Stimulated activated CD4-positive, alpha-beta T cell treated with anti-CD3 and anti-CD28 coated beads, Interleukin-2, amount 100 ng/mL, for 4 hours (primary cell): ENCODE measurements at places on chromosomes 11 and 22.
A peak's percentile ranks its signal among the peaks of the same experiment; 100 is the strongest.

GRCh38 chr22:19122752-19123492, 710 bp upstream of the DGCR2 start:
- DNase-seq = no peak

GRCh38 chr11:95650276-95650675, 139.3 kb downstream of the FAM76B start:
- no peak for DNase-seq

DNA sequence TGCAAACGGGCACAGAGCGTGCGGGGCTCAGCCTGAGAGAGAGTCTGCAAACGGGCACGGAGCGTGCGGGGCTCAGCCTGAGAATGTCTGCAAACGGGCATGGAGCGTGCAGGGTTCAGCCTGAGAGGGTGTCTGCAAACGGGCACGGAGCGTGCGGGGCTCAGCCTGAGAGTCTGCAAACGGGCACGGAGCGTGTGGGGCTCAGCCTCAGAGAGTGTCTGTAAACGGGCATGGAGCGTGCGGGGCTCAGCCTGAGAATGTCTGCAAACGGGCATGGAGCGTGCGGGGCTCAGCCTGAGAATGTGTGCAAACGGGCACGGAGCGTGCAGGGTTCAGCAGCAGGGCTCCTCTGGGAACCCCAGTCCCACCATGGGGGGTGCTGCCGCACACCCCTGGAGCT, 13.5 kb downstream of the PHRF1 start:
- DNase-seq = no peak

DNA sequence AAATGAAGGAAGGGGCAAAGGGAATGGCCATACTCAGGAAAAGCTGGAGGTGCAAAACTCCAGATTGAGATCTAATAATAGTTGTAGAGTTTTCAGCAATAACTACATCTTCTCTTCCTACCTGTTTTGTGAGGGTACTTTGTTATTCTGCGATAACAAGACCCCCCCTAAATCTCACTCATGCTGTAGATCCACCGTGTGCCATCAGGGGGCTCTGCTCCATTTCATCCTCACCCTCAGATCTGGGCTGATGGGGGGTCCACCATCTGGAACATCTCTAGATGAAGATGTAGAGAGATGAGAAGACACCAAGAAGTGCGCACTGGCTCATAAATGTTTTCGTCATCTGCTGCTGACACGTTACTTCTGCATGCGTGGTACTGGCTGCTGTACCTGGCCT, 135.9 kb upstream of the KIRREL3 start:
- no peak for DNase-seq

DNA sequence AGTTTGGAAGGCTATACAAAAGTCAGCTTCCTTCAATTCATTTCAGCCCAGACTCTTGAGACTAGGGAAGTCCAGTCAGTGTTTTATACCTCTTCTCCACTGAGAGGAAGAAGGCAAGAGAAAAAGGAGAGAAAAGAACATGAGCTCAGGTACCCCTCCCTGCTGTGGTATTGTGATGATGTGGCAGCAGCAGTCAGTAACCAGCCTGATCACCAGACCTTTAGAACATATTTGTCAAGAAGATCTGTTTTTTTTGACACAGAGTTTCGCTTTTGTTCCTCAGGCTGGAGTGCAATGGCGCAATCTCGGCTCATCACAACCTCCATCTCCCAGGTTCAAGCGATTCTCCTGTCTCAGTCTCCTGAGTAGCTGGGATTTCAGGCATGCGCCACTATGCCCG, 21.2 kb upstream of the RPS13 start:
- no peak for DNase-seq

- DNase-seq = no peak
These were observed 223.7 kb upstream of the KIRREL3 start for GRCh38 chr11:127224276-127224675.

- DNase-seq = peak; percentile 29
These were observed 3.8 kb upstream of the GGA1 start for GRCh38 chr22:37604875-37605274.

DNA sequence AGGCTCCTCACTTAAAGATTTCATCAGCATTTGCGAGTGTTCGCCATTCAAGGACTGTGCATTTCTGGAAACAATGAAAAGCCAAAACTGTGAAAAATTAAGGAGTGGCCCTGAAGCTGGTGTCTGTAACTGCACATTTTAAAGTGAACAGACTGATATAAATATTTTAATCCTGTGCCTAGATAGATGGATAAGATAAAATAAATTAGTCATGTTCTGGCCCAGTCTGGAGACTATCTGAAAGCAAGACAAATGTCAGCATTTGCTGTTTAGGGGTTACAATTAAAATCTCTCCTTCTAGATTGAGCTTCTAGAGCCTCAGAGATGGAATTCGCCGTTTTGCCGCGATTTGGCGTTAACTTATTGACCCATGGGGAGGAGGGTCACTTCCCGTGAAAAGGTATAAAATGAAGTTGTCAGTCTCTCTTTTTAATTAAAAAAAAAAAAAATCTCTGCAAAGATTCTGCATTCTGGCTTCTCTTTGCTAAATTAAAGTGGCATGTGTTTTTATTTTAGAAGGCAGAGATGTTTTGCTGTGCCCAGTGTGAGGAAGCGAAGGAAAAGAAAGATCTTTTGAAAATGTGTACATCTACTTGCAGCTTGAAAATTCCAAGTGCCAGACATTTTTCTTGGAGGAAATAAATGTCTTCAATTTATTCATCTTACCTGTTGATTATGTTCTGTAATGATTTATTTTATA, 79.7 kb upstream of the WNT7B start:
- DNase-seq = no peak

GRCh38 chr11:115996808-115997188, 492.6 kb upstream of the CADM1 start:
- DNase-seq = no peak

- peak; percentile 64 for DNase-seq
These were observed 45.7 kb downstream of the TXN2 start for GRCh38 chr22:36435516-36436415.

- no peak for DNase-seq
These were observed at the start of gene TMEM132A for GRCh38 chr11:60924110-60924905. Gene TMEM132A (plus strand): TSS chr11:60924460. CDS start chr11:60924634, 174 bp downstream.

DNA sequence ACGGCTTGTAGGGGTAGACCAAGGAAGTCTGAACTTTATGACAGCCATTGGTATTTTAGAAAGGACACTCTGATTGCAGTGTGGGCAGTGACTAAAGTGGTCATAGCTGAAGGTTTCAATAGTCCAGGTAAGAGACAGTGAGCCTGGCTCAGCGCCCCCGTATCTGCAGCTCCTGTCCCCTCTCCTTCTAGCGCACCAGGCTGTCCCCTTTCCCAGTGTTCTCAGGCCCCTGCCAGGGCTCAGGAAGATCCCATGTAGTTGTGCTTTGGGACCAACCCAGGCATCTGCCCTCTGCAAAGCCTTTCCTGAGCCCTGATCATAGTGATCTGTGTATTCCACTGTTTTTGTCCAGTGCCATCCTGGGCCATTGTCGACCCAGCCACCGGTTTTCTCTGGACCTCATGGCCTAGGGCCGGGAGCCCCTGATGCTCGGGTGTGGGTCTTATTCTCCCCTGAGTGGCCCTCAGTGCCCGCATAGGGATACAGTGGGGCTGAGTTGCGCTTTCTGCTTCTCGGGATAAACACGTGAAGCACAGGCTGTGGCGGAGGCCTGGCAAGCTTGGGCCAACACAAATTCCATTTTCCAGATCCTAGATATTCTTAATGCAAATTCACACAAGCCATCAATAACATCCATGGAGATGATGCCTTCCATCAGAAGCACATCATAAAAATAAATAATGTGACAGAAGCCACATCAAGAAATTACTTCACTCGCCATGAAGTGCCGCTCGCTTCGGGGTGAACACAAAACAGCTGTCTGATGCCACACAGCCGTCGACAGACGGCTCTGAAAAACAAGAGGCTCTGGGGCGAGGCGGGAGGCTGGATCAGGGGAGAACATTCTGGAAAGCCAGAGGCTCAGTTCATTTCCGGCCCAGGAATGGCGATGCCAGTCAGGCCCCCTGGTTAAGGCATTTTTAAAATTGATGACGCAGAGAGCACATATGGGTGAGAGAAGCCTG, 805.0 kb downstream of the TBC1D22A start:
- DNase-seq = no peak

- DNase-seq = peak; percentile 43
These were observed 2.5 kb upstream of the BEST1 start for GRCh38 chr11:61947486-61948210.

DNA sequence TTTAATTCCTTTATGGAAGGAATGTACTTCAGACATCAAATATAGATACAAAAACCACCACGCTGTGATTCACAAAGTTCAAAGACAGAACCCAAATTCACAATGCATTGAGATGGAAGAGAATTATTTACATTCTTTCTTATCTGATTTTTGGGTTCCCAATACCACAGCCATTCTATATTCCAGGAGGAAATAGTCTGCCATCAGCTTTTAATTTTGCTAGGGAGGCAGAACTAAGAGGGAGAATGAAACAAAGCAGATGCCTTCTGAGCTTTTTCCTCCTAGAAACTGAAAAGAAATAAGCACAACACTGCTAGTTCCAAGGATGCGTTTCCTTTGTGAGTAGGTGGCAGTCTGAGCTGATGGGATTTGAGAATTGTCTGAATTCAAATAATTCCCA, 283.0 kb upstream of the NARS2 start:
- no peak for DNase-seq

DNA sequence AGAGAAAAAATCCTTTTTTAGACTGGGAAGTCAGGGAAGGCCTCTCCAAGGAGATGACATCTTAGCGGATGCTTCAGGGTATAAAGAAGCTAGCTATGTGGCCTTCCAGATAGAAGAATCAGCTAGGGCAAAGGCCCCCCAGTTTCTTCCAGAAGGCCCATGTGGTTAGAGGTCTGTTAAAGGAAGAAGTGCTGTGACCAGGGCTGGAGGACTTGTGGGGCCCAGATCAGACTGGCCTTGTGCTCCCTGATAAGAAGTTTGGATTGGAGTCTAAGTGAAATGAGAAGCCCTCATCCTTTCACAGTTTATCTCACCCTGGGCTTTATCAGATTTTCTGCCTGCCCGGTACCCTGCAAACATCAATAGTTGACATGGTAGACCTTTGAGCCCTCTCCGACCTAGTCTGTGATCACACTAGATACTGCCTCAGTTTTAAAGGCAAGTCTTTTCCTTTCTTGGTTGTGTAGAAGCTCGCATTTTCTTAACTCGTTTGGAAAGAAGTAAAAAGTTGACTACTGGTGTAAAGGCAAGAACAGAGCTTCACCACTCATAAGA, 7.8 kb downstream of the AMPD3 start:
- no peak for DNase-seq
